ENCODE measurements at places on chromosomes 12 and 14. TPM values are rescaled to one million over a fixed set of nuclear protein-coding genes. Genes with fewer than 3 reads are reported as not detected.

The SLC8A3 gene
- polyA plus RNA-seq = 6.3 TPM

The DEPDC4 gene
- polyA plus RNA-seq = 10.6 TPM

DNA sequence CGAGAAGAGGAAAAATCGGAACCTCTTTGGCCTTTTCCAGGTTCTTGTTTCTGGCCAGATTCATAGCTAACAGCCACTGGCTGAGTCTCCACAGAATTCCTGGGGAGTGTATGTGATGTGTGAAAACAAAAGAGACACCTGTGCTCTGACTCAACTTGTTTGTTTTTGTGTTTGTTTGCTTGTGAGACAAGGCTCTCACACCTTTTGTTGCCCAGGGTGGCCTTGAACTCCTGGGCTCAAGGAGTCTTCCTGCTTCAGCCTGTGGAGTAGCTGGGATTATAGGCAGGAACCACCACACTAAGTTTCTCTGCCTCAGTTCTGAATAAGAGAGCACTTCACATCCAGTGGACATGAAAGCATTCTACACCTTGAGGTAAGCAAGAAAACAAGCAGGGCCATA is 22.7 kb downstream of the MFAP5 start:
- no peak for DNase-seq

The LUM gene
- 1,274 TPM for polyA plus RNA-seq

DNA sequence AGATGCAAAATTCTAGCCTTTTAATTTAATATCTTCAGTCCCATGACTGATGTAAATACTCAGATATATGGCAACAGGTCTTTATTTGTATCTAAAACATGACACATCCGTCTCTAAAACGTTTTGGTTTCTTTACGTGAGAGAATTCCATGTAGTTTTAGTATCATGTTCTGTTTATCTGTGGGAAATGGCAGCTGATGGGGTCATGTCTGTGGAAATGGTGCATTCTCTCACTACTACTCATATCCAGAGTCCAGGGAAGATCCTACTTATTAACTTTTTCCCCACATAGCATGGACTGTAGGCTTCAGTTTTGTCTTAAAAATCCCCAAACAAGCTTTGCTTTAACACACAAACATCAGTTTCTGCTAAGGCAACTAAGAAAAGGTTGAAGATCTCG is 53.8 kb downstream of the SPTLC2 start:
- DNase-seq = no peak

The LIN7A gene
- polyA plus RNA-seq = 12.1 TPM

DNA sequence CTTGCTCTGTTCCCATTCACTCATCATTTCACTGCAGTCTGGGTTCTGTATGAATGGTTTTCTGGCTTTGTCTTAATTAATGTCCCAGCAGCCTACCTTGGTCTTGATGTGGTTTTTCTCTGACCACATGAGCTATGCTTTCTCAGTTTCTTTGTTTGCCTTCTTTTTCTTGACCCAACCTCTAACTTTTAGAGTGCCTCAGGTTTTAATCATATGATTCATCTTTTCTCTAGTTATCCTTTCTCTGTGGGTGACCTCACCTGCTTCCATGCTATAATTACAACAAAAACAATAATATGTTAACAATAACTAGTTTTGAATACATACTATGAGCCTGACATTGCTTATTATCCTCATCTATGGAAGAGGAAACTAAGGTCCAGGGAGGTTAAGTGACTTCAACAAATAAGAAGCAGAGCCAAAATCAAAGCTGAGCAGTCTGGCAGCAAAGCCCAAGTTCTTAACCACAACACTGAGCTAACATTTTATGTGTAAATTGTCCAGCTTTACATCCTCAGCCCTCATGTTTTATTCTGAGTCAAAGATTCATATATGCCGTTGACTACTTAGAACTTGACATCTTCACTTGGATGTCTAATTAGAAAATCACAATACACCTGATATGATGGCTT is 4.7 kb upstream of the EPYC start:
- no peak for DNase-seq

DNA sequence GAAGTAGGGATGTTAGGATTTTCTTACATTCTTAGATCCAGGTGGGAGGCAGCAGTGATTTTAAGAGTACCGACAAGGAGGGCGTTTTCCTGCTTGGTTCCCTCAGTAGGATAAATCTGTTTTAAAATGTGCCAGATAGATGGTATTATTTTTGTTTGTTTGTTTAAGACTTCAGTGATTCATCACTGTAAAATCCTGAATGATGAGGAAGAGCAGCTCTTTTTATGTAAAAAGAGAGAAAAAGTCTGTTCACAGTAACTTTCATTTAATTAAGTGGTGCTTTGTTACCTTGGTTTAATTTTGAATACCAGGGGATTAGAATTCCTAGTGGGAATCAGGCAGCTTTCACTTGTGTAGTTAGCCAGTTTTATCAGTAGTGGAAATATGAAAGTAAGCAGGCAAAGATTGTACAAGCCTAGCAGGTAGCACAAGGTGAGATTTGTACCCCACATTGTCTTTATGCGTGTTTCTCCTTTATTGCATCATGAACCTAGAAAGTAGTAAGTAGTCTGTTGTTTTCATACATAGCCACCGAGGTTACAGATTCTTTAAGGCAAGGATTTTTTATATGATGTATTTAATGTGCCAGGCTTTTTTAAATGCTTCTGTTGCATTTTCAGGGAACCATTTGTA is 349.6 kb downstream of the CCDC91 start:
- no peak for DNase-seq

DNA sequence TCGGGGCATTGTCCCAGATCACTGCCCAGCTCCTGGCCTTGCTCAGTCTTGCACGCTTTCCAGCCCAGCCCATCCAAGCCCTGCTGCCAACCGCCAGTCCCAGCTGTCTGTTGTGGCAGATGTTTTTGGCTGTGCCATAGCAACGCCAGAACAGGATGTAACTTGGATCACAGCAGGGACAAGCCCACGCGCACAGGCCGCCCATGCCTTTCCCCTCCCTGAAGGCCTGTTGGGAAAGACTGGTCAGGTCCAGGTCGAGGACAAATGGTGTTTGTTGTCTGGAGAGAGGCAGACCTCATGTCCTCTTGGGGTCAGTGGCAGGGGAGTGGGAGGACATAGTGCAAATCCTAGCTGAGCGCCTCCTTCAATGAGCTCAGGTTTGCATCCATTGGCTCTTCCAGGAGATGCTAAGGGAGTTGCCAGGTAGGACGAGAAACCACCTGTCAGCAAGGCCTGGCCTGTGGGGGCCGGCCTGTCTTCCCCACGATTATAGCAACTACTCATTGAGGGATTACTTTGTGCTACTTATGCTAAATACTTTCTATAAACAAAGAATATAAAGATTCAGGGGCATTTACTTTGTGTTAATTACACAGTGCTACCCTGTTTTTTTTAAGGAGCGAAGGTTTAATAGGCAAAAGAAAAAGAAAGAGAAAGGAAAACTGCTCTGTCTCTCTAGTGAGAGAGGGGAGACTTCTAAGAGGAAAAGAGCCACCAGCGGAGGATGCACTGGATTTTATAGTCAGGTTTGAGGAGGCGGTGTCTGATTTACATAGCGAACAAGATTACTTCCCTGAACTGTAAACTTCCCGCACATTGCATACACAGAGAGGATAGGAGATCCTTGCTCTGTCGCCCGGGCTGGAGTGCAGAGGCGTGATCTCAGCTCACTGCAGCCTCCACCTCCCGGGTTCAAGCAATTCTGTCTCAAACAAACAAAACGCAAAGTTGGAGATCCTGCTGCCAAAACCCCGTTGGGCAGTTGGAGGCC is 42.8 kb upstream of the CORO1C start:
- DNase-seq = peak; percentile 53

GRCh38 chr14:95337041-95337595 is 17.4 kb upstream of the CLMN start:
- no peak for DNase-seq

- no peak for DNase-seq
Measured at GRCh38 chr14:91154851-91155625, 41.2 kb downstream of the DGLUCY start.

The FOXG1 gene
- polyA plus RNA-seq = not detected

DNA sequence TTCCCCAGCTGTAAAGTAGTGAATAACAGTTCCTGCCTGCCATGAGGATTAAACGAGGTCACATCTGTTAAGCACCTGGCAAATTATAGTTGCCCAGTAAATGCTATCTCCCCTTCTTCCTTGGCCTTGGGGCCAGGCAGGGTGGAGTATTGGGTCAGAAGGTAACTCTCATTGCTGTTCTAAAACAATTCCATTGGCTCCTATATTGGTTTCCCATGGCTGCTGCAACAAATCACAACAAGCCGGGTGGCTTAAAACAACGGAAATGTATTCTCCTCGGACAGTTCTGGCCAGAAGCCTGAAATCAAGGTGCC is 31.9 kb downstream of the MMAB start:
- no peak for DNase-seq

The IL31 gene
- not detected for polyA plus RNA-seq

The TMTC3 gene
- 28.5 TPM for polyA plus RNA-seq

DNA sequence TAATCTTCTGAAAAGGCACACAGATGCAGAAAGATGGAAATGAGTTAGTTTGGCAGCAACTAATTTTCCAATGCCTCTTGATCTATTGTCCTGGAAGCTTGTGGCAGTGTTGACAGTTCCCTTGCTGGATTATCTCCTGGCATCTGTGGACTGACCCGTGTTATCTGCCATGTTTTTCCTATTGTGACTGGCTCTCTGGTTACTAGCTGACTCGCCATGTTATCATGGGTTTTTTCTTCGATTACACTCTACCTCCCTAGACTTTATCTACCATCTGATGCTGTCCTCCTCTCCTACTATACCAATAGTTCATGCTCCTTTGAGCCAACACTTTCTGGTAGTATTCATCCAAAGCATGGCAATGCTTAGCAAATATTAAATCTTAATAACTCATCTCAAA is 63.3 kb upstream of the FLRT2 start:
- no peak for DNase-seq

DNA sequence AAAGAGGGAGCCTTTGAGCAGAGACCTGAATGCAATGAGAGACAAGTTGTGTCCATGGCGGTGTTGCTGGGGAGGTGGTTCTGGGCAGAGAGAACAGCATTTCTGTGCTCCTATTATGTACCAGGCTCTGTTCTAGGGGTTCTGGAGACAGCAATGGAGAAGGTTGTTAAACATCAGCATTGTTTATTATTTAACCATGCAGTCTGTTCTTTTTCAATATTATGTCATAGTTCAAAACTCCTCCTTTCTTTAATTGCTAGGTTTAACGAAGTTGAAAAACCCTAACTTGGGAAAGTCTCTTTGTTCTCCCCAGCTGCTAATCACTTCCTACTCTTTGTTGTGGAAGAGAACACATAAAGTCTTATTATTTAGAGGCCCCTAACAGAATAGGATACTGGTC is 279.3 kb downstream of the RAD51B start:
- DNase-seq = no peak

The CDK2 gene
- polyA plus RNA-seq = 73.1 TPM

The PLEKHD1 gene
- polyA plus RNA-seq = 0.23 TPM

The NGB gene
- not detected for polyA plus RNA-seq

DNA sequence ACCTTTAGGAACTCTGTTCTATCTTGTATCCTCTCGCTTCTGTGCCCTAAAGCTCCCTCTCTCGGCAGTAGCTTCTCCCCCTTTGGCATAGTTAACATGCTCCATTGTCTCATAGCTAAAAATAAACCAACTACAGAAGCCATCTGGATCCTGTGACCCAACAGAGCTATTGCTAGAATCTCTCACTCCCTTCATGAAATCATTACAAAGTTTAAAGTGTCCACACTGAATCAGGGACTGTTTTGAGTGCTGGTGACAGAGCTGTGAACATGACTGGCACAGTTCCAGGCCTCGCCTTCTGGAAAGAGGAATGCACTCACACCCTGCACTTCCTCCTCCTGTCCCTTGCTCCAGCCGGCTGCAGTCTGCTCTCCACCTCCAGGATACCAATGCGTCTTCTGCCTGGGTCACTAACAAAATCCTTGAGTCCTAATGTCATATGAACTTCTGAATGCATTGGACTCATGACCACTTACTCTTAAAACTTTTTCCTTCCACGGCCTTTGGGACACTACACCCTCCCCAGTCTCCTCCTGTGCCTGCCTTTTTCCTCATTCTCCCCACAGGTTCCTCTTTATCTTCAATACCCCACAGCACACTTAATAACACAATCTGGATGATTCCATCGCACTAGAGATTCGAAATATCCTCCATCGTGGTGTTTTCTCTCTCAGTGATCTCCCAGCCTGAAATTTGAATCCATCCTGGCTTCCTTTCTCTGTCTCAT is 13.2 kb downstream of the PLBD1 start:
- peak; percentile 80 for DNase-seq

DNA sequence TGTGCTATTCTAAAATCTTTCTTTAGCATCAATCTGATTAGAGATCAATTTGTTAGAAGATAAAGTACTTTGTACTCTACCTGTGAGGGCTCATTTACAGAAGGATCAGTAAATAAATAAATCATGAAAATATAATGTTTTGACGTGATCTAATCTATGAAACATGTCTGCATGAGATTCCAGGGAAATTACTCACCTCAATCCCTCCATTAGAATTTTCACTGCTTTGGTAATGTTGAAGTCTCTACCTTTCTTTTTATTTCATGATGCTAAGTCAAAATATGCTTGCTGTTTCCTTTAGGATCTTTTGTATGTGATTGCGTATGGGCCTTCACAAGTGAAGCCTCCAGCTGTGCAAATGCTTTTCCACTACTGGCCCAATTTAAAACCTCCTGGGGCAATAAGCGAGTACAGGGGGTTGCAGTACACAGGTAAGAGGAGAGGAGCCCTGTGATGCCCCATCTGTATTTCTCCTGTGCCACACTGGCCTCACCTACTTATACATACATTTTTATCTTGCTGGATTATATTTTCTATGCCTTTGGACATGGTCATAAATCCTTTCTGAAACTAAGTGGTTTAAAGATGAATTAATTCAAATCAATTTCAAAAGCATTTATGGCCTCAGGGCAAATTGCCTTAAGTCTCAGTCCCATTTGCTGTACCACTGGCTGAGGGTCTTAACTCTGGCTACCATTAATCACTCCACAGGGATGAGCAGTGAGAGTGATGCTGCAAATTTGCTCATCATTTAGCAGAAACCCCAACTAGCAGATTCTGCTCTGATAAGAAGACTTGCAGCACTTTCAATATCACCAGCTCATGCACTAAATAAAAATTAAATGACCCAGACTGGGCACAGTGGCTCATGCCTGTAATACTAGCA is 66.4 kb downstream of the UNC79 start:
- DNase-seq = no peak

DNA sequence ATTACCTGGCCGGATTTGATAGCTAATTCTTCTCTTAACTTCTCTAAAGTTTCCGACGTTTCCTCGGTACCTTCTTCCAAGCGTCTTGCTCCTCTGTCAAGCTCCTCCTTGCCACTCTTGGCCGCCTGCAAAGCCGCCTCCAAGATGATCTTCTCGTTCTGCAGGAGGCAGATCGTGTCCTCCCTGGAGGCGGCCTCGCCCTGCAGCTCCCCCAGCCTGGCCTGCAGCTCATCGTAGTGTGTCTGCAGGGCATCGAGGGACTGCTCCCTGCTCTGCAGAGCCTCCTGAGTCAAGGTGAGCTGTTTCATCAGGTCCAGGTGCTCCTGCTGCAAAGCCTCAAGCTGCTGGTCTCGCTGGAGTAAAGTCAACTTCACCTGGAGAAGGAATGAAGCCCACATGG is 32.8 kb downstream of the GOLGA3 start:
- DNase-seq = no peak

DNA sequence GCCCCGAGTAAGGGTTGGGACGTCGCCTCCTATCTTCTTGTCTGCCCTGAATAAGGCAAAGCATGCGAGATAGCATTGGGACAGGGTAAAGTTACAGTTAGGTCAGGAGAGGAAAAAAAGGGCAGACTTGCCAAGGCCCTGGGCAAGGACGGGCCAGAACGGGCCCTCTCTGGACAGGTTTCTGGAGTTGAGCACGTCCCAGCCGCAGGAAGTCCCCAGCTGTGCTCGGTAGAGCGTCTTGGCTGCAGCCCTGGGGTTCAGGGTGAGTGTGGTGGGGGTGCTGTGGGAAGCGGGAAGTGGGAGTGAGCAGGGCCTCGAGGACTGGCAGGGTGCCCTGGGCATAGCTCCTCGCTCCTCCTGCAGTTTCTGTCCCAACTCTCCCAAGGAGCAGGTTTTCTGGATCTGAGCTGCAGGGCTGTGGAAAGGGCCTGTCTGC is 5.4 kb downstream of the RPS6KL1 start:
- DNase-seq = no peak
